Midbrain (tissue), 1 donor: ENCODE measurements at places on chromosomes 11 and 22.

DNA sequence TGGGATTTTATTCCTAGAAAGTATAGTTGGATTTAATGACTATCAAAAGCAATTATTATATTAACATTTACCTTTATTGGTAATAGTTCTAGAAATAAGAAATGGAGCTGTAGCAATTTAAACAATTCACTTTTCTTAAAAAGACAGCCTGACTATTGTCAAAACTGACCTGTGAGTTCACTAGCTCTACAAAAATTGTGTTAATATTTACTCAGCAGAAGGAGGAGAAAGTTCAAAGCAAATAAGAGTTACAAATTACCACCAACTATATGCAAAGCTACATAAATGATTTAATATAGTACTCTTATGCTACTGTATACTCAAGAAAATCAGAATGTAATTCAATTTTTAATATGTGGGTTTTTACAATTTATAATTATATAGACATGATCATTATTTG is 310.0 kb downstream of the DCDC1 start:
- DNase-seq: no peak

DNA sequence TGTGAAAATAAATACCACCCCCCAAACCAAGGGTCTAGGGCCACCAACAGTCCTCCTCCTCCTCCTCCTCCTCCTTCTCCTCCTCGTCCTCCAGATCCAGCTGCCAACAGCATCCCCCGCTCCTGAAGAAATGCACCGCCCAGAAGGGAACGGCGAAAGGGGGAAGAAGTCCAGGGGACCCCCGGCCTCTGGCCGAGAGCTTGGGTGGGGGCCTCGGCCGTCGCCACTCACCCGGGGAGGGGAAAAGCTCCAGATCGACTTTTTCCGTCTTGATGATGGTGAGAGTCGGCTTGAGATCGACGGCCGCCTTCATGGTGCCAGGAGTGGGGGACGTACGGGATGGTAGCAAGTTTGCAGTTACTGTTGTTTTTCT is 65.7 kb downstream of the ETS1 start:
- no peak for DNase-seq

DNA sequence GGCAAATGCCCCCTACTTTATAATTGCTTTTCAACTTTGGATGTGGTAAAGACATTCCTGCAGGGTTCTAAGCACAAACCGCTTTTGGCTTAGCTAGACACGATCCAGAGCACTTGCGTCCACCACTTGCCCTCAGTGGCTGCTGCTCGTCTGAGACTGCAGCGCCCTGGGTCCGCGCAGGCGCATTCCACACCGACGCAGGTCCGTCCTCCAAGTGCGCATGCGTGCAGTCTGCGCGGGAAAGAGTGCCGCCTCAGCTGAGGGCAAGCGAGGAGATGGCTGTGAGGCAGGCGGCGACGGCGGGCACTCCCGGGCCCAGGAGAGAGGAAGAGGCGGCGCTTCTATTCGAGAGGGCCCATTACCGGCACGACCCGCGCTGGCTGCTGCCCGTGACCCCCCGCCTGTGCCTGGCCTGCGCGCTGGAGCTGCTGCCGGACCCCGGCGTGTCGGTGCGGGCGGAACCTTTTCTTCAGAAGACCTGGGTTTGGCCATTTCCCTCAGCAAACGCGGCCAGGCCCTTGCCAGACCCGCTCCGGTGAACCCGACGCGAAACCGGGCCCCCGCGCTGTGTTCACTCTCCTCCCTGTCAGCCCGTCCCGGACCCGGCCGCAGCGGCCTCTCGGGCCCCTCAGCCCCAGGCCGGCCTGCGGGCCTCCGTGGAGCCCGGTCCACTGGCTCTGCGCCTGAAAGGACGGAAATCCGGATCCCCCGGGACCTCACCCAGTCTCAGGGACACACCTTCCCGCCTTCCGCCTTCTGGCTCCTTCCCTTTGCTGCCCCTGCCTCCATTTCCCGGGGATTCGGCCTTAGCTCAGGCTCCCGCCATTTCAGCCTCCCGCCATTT is at the start of gene MEI1:
Gene MEI1 (plus strand): TSS at position 240 of the 844 bp plus-strand sequence. CDS start 36 bp downstream, at position 276.
- DNase-seq: peak; percentile 75

DNA sequence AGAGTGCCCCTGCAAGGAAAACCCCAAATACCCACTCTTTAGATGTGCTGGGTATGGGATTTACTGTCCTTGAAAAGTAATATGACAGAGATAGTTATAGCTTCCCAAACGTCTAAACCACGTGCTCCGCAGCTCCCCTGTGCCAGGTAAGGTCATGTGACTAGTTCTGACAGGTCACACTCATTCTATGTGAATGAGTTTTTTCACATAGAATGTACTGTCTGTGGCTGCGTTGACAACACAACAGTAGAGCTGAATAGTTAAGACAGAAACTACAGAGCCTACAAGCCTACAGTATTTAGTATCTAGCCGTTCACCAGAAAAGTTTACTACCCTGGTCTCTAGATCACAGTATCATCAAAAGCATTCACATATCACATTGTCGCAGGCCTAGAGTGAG is 236.2 kb downstream of the ETS1 start:
- DNase-seq: no peak

DNA sequence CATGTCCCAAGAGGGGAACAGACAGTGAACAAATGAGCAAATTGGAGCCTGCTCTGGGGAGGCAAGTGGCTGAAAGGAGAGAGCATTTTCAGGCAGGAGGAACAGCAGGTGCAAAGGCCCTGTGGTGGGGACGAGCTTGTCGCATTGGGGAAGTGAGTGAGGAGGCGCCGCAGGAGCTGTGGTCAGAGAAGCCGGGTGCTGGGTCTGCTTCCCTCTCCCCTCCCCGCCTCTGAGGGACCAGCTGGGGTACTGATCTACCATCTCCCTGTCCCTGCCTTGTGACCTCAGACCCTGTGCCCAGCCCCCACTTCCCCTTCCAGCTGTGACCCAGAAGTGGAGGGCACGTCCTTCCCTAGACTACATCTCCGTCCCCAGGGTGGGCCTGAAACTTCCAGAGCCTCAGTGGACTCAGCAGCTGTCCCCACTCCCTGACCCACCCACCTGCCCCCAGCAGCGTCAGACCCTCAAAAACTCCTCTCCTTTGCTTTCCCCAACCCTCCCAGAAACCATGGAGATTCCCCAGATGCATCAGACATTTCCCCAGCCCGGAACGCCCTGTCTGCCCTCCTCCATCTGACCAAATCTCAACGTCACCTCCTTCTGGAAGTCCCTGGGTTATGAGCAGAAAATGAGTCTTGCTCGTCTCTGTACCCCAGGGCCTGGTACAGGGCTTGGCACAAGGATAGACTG is 19.7 kb upstream of the PDGFB start:
- no peak for DNase-seq

DNA sequence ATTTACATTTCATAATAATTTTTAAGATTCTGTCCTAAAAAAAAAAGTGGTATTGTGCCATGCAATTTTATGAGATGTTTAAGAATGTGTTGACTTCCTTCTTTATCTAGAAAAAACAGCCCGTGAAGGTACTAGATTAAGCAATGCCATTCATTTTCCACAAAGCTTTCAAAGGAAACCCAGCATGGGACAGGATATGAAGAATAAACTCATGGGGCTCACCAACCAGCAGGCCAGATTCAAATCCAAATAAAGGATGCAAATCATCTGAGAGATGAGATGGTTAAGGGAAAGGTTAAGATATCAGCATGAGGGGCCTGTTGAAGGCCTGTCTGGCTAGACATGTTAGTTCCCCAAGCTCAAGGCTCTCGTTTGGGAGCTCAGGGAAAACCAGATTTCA is 199.1 kb downstream of the SWAP70 start:
- no peak for DNase-seq

- no peak for DNase-seq
Measured at GRCh38 chr11:67675058-67675747, 780 bp upstream of the ALDH3B2 start.

DNA sequence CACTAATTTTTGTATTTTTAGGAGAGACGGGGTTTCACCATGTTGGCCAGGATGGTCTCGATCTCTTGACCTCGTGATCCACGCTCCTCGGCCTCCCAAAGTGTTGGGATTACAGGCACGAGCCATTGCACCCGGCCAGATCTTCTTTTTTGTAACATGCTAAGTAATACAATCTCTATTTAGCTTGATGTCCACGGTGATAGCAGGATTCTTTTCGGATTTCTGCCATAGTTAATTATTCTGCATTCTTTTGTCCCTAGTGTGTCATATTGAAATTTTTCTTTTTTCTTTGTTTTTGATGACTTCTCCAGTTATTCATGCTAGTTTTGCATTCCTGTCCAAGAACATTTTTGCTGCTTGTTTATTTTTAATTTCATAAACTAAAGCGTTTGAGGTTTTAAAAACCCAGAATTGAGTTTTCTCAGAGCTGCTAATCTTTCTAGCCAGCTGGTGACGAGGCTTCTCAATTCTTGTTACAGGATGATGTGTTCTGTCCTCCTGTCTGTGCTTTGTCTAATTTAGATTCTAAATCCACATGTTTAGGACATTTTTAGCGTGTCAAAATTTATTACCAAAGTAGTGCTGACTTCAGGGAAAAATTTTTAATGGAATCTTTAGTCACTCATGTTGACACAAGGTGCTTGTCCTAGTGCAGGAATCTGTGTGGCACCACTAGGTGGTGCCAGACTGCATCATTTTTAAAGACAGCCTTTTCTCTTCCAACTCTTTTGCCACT is 21.8 kb downstream of the NF2 start:
- peak; percentile 76 for DNase-seq

DNA sequence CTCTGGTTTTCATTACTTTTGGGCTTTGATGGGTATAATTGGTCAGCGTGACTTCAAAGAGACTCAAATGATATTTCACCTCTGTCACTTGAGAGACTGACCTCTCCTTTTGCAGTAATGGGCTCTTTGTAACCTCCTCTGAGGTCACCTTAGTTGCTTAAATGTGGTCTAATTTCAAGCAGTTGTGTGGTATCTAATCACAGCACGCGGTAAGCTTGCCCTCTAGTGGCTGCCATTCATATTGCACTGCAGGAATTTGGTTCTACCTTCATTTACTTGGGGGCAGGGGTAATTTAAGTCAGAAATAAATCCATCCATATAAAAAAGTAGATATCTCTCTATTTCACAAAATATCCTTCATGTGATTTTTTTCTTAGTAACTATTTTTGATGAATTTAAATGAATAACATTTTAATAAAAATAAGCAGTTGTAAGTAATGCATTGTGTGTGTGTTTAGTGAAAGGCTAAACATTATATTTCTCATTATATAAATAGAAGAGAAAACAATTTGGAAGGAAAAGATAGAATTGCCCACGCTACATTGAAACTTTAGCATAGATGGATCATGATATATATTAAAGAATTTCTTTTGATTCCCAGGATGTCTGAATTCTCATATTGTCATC is 55.0 kb upstream of the ANO3 start:
- DNase-seq: peak; percentile 65

GRCh38 chr11:96391698-96392307 is 2.0 kb downstream of the JRKL start:
- no peak for DNase-seq

- no peak for DNase-seq
Measured at GRCh38 chr22:43222262-43222661, 35.3 kb upstream of the TTLL12 start.

GRCh38 chr11:26510756-26511155 is 61.3 kb downstream of the MUC15 start:
- no peak for DNase-seq

DNA sequence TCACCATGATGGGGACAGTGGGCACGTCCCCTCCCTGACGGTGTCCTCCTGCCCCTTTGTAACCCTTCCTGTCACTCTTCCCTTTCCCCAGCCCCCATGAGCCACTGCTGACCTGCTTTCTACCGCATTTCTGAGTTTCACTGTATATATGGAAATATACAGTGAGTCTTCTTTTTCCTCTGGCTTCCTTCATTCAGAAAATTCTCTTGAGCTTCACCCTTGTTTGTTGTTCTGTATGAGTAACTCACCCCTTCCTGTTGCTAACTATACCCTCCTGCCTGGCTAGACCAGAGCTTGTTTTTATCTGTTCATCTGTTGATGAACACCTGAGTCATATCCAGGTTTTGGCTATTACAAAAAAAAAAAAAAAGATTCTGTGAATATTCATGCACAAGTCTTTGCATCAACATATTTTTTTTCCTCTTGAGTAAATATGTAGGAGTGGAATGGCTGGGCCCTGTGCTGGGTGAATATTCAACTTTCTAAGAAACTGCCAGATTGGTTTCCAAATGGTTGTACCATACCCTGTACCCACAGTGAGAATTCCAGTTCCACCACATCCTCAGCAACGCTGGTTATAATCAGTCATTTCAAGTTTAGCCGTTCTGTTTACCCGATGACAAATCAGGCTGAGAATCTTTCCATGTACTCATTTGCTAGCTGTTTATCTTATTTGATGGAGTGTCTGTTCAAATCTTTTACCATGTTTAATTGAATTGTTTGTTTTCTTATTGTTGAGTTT is 62.0 kb downstream of the IGF2 start:
- no peak for DNase-seq

- no peak for DNase-seq
Measured at GRCh38 chr11:46038529-46038928, 82.7 kb downstream of the PHF21A start.

- DNase-seq: no peak
Measured at GRCh38 chr11:100821198-100821597, 134.1 kb downstream of the ARHGAP42 start.

DNA sequence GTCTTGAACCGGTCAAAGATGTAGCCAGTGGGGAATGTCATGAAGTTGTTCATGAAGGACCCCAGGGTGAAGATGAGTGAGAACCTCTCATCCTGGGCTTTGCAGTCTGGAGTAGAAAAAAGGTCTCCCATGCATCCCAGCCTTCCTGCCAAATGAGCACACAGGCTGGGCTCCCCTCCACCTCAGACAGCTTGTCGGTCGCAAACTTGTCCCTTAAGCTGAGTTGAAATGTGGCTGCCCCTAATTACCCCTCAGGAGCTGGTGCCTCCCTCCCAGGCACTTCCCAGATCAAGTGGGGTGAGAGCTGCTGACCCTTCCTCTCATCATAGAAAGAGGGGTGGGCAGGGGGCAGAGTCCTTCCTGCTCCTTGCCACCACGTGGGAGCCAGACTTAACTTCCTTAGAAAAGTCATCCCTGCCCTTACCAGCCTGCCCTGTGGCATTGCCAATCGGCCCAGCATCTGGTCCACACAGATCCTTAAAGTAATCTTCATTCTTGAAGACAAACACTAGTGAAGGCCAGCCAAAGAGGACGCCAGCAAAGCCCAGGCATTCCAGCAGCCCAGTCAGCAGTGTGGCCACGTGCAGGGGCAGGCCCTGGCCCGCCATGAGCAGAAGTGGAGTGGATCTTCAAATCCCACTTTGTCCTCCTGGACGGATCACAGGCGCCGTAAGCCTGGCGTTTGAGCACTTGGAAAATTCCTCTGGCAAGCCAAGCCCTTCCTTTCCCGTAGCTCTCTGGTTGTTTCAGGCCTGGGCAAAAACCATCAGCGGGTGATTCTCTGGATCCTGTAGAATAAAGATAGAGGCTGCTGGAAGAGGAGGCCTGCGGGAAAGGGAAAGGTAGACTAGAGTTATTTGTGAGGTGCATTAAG is 1.1 kb downstream of the SLC43A3 start:
- DNase-seq: no peak

DNA sequence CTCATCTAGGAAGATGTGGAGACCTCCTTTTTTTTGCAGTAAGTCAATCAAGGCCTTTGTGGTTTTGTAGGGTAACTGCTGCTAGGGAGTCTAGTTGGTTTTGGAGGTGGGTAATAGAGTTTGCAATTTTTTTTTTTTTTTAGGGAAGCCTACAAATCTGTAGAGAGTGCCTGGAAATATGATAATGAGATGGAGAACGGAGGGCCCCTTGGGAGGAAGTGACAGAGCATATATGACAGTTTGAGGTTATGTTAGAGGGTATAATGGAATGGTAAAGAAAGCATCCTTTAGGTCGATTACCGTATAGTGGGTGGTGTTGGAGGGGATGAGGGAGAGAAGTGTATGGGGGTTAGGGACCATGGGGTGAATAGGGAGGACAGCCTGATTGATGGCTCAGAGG is 98.3 kb downstream of the ELP4 start:
- DNase-seq: no peak
